ENCODE measurements at places on chromosomes 3 and 15.

DNA sequence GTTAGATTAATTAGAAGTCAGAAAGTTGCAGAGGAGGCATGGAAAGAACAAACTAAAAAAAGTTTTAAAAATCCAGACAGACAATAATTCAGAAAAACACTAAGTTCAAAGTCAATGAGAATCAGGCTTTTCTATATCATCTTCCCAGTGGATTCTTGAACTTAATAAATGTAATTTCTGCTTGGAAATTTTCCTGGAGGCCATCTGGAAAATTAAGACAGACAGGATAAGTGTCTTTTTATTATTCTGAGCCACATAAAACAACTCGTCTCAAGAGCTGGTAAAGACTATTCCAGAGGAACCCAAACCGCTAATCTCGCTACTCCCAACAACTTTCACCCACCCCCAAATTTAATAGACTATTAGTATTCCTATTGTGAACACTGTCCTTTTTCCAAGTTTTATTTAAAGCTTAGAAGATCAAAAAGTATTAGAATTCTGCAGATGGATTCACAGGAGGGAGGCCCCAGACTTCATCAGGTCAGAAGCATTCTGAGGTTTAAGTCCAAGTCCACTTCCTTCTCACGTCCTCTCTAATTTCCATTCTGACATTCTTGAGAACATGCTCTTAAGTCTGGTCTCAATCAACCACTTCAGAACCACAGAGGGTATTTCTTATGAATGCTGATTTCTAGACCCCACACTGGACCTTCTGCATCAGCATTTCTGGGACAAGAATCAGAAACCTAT is 61.3 kb downstream of the ERC2 start:
- no peak for DNase-seq

GRCh38 chr3:164673738-164674137 is 404.6 kb downstream of the SI start:
- no peak for DNase-seq

DNA sequence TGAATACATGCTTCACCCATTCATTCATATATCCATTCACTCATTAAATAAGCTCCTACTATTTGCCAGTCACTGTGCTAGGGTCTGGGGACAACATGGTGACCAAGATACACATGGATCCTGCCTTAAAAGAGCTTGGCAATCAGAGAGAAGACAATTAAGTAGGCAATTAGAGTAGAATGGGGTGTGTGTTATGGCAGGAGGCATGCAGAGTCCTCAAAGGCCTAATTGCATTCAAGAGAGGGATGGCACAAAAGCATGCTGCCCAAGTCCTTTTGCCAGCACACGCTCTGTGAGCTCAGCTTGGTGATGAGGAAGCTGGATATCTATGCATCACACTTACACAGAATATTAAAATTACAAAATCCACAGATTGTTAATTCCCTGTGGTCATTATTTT is 2.8 kb upstream of the PRICKLE2 start:
- no peak for DNase-seq

GRCh38 chr3:72031581-72031980 is 246.6 kb upstream of the PROK2 start:
- DNase-seq = no peak

GRCh38 chr15:39713846-39714245 is 68.8 kb downstream of the FSIP1 start:
- no peak for DNase-seq

DNA sequence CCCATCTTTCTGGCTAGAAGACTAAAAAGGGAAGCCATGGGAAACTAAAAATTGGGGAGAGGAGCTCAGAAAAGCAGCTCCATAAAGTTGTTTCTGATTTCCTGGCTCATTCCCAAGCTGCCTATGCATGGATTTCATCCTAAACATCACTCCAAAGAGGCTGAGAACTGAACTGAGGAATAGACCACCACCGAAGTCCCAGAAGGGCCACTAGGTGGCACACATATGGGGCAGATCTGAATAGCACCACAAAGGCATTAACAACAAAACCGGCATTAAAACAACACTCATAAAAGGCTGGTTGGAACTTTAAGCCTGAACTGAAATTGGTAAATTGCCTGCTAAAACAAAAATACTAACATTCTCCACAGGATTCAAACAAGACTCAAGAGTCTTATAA is 106.3 kb downstream of the PLD1 start:
- DNase-seq = no peak

DNA sequence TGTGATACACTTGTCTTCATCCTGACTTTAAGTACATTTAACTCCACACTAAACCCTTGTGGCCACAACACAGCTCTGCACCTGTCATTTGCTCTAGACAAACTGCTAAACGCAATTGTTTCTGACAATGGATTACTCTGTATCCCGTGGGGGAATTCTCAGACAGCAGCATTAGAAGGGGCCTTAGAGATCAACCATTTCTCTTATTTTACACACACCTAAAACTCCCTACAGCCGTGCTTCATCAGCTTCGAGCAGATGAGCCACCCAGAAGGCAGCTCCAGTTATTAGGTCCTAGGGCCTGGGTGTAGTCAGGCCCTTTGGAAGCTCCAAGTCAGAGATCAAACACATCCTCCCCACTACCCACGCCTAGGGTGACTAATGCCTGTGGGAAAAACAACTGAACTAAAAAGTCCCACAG is 1.3 kb upstream of the IL12A start:
- no peak for DNase-seq

DNA sequence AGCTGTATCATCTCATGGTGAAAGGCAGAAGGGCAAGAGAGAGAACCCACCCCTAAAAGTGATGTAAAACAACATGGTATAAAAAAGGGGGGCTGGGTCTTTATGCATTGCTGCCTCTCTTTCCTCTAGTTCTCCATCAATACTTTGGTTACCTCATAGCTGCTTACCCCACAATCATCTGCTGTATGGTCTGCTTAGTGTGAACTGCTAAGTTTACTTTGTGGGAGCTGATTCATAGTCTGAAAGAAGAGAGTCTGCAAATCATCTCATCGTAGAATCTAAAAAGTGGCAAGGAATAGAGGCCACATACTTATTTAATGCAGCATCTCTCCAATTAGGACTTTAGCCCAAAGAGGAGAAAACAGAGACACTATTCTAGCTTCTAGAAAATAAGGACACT is 546.8 kb downstream of the GBE1 start:
- no peak for DNase-seq

DNA sequence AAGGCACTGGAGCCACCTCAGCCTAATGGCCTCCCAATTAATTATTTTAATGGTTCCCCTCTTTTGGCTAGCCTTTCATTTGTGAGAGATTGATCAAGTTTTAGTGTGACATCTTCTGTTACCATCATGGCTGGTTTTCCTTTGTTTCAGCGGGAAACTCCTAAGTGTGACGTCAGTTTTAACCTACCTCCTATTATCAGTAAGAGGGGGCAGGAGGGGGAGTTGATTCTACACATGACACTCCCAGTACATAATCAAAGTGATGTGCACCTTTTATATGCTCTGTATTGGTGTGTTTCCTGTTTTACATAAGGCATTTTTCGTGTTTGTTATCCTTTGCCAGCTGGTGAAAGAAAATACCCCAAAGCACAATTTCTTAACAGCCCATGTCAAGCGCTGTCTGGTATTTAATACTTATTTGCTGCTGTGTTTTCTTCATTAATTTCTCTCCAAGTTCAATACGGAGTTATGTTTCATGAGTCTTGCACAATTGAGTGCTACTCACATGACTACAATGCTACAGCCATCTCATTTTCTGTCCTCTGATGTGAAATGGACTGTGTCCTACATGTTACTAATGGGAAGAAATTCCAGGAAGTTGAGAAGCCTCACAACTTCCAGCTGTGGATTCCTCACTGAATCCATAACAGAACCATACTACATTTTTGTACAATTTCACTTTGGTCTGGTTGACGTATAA is 52.2 kb upstream of the POLR2M start:
- DNase-seq = no peak

DNA sequence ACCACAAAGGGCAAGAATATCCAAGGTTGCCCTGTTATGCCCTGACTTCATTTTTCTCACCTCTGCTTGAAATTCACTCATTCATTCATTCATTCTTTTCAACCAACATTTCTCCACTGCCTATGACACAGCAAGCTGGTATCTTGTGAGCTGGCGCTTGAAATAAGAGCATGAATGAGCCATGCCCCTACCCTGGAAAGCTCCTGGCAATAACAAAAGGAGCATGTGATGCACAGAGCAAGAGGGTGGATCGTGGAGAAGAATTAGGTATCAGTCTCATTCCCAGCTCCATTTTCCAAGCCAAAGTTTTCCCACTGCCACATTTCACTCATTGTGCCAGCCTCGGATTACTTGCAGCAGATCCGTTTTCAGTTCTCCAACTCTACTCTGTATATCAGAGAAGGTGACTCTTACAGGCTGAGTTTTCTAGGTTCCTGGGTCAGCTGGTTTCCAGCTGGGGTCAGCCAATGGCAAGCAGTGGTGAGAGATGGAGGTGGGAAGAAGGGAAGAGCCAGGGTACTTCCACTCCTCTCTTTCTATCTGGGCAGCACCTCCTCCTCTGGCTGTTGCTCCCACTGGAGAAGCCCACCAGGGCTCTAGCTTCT is 144.8 kb downstream of the SUCLG2 start:
- no peak for DNase-seq

GRCh38 chr15:57738734-57739237 is 32.3 kb downstream of the POLR2M start:
- DNase-seq = no peak

DNA sequence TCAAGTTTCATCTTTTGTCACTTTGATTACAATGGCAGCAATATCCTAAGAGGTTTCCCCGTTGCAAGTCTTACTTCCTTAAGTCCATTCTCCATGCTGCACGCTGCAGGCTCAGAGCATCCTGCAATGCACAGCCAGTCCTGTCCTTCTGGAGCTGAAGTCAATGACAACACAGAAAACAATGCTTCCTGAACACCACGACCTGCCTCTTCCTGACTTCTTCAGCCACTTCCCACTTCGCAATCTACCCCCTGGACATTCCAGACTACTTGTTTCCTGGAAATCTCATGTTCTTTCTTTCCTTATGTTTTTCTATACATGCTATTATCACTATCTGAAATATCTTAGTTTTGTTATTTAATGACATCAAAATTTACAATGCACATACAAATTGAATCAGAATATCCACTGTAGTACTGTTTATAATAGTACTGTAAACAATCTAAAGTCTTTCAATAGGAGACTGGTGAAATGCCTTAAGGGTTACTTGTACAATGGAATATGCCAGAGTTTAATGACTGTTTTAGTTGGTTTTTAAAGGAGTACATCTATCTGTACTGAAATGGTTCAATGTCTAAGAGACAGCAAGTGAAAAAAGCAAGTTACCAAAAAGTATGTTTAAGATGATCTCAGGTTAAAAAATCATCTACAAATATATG is 113.7 kb upstream of the PRTG start:
- DNase-seq = no peak

DNA sequence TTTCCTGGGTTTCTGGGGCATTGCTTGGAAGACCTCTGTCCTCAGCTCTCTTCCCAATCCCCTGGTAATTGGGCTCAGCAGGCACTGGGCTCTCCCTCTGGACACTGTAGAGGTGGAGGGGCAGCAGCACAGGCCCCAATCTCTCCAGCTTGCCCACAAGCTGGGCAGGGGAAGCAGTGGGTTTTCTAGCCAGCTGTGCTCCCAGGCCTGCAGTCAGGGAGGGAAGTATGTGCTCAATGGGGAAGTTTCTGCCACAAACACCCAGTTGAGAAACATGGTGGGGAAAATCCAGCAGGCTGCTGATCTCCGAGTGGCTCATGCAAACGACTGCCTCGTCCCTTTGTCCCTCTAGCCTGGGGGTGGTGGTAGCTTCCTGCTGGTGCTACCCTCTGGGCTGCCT is 12.8 kb upstream of the RFT1 start:
- no peak for DNase-seq

DNA sequence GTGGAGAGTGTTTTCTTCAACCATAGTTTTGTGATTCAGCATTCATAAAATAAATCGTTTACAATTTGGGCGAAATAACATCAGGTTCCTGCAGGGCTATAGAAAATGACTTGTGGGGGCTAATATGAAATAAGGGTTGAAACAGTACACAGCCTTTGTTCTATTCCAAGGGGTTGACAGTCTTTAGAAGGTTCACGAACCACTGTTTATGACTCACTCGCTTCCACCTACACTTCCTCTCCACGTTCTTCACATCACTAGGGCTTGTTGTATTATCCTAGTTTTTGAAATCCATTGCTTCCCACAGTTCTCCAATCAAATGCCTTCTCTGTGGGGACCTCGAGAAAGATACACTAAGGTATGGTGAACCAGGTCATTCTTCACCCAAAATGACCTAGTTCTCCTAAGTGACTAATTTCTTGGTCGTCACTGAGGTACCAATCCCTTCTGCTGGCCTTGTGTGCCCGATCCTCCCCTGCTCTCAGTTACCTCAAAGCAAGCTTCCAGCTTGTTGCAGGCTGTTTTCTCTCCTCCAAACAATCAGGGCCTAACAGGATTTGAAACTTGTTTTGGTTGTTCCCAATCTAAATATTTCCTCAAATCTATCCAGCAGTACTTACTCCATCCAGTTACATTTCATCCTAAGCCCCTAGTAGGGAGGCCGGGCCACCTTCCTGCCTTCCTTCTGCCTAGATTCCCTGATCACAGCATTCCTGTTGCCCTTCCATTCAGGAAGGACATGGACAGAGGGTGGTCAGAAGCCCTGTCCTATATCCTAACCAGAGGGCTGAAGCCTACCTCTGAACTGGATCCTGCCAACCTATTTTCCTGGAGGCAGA is 23.1 kb upstream of the TBL1XR1 start:
- no peak for DNase-seq

DNA sequence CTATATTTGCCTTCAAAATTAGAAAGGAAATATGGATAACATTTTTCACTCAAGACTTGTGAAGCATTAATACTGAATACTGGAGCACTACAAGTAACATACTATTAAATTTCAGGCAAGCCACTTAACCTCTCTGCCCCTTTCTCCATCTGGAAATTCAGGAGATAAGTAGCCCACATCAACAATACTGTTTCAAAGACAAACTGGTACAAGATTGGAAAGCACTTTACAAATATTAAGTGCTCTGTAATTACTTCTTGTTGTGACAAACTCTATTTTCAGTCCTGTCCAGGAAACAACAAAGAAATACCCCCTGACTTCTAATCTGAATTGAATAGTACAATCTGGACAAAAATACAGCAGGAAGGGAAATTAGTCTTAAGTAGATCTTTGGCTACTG is 49.3 kb downstream of the TMEM212 start:
- no peak for DNase-seq

DNA sequence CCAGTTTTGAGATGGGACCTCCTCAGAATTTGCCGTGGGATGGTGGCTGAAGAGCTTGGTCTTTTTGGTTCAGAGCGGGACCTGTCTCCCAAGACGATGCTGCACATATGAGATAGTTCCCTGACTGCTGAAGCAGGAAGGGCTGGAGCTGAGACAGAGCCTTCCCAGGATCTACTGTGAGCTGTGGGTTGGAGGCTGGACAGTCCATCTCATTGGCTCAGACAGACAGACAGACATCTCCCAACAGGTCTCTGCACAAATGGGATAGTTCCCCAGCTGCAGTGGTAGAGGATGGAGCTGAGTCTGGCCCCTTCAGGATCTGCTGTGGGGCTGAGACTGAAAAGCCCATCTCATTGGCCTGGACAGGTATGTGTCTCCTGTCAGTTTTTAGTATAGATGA is 1145.6 kb upstream of the CADM2 start:
- no peak for DNase-seq

- DNase-seq = no peak
Observed at GRCh38 chr3:182309120-182309519, 484.2 kb upstream of the ATP11B start.

Measured in neuronal stem cell (in vitro differentiated cells).